Cerebellum (tissue), 4 donors: ENCODE measurements at places on chromosomes 4 and X. TPM values are rescaled to one million over a fixed set of nuclear protein-coding genes. Genes with fewer than 3 reads are reported as not detected.

The CT55 gene
- not detected for total RNA-seq

- DNase-seq = no peak
Measured at GRCh38 chr4:82248903-82249632, 124.7 kb downstream of the HNRNPD start.

- no peak for DNase-seq
Measured at GRCh38 chrX:107851215-107851614, 25.5 kb downstream of the MID2 start.

- DNase-seq = no peak
Measured at GRCh38 chr4:138611017-138611416, 368.9 kb upstream of the SLC7A11 start.

The DBET gene
- total RNA-seq = not detected

GRCh38 chr4:7500404-7500803, 65.7 kb upstream of the PSAPL1 start:
- no peak for DNase-seq

DNA sequence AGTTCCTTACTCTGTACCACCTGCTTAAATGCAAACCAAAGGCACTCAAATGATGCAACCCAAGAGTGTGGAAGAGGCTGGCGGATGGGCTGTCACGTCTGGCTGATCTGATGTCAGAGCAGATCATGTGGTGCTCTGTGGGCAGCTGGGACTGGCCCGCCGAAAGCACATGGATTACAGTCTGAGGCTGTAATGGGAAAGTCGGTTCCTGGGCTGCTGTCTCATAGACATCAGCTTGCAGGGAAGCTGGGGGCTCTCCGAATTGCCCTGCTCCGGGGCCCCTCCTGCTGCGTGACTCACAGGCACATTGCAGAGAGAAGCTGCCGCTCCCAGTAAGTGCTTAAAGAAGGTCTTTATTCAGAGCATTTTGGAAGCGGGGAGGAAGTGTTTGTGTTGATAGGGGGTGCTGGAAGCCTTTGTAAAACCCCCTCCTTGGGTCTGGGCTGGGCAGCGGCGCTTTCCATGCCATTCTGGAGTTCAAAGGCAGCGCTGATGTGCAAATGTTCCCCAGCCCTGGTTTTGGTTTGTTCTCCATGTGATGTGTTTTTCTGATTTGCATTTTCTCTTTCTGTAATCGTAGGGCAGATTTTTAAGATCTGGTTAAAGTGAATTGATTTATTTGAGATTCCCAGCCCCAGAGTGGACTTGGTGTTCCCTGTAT, 181.1 kb downstream of the LARP7 start:
- peak; percentile 61 for DNase-seq

- DNase-seq = no peak
Measured at GRCh38 chr4:186150926-186151325, 40.4 kb upstream of the CYP4V2 start.

GRCh38 chr4:4268776-4269175, 20.8 kb upstream of the TMEM128 start:
- DNase-seq = no peak

DNA sequence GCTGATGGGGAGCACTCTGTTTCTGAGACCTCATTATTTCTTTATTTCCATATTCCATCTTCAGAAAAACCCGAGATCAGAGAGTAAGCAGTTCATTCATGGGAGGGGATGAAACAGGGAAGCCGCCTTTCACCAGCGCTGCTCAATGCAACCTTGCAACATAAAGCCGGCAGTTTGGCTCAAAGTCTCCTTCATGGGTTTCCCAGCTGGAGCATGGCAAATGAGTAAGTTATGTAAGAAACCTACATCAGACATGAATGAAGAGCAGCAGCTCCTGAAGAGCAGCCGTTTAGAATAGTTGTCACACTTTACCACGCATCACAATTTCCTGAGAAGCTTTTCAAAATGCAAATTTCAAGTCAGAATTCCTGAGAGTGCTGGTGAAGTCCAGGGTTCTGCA, 578.8 kb downstream of the FSTL5 start:
- peak; percentile 24 for DNase-seq

DNA sequence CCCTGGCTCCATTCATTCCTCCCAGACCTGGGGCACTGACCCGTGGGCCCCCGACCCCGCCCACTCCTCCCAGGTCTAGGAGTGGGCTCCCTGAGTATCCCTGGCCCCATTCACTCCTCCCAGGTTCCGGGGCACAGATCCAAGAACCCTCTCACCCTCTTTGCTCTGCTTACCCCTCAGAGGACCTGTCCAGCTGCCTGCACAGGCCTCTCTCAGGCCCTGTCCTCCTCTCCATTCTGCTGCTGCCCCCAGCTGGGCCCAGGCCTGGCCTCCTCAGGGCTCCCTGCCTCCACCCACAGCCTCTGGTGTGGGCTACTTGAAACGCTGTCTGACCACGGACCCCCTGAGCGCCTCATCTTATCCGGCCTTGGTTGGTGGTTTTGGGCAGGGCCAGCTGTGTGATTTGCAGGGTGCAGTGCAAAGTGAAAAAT, 217.7 kb upstream of the PSAPL1 start:
- no peak for DNase-seq

DNA sequence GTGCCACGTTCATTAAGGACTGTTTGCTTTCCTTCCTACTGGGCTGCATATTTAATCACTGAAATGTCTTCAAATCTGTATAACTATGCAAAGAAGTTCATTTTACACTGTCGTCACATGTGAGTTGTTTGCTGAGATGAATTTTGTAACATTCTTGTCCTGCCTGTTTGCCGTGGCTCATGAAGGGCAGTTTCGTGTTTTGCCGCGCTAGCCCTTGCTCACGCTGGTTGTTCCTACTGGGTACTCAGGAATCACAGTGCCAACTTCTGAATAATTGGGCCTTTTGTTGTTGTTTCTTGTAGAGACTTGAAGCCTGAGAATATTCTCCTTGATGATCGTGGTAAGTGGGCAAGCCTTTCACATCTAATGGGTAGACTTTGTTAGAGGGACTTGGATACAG, 52.2 kb downstream of the HTT-AS start:
- DNase-seq = no peak

- DNase-seq = no peak
Measured at GRCh38 chr4:113026556-113026955, 22.9 kb upstream of the ANK2 start.

GRCh38 chr4:135804785-135805184, 1603.2 kb upstream of the PABPC4L start:
- no peak for DNase-seq

DNA sequence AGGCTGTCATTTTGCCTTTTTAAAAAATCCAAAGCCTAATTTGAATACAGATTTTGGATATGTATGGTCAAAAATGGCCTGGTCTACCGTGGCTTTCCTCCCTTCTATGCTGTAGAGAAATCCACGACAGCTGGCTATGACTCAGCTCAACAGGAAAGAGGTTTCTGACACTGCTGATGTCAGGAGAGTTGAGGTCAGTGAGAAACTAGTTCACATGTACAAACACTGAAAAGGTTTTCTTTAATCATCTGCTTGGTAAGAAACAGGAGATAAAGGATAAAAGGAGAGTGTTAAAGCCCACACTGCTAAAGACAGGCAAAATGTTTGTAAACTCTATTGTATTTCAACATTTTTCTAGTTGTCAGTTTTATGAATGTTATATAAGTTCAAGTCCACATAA, 113.9 kb downstream of the NYX start:
- no peak for DNase-seq

The TRMT10A gene
- 7.2 TPM for total RNA-seq

The NPNT gene
- 2.0 TPM for total RNA-seq

GRCh38 chr4:25180524-25181131, 20.4 kb upstream of the SEPSECS start:
- no peak for DNase-seq

DNA sequence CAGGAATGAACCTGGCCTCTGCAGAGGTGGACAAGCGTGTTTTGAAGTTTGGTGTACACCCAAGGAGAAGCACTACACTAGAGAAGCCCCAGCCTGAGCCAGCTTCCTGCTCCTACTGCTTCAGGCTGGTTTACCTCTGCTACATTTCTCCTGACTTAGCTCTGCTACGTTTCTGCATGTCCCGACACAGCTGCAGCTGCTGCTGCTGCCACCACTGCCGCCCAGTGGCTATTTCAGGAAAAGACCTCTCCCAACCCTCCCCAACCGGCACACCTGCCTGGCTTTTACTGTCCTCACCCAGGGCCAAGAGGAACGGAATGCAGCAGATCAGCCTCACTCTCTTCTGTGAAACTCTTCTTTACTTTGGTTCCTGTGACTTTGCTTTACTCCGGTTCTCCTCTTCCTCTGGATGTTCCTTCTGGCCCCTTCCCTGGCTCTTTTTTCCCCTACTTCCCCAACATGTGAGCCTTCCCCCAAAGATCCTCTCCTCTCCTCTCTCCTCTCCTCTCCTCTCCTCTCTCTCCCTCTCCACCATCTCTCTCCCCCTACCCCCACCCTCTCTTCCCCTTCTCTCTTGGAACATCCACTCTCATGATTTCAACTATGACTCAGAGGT, 3.1 kb upstream of the P2RY4 start:
- DNase-seq = no peak

DNA sequence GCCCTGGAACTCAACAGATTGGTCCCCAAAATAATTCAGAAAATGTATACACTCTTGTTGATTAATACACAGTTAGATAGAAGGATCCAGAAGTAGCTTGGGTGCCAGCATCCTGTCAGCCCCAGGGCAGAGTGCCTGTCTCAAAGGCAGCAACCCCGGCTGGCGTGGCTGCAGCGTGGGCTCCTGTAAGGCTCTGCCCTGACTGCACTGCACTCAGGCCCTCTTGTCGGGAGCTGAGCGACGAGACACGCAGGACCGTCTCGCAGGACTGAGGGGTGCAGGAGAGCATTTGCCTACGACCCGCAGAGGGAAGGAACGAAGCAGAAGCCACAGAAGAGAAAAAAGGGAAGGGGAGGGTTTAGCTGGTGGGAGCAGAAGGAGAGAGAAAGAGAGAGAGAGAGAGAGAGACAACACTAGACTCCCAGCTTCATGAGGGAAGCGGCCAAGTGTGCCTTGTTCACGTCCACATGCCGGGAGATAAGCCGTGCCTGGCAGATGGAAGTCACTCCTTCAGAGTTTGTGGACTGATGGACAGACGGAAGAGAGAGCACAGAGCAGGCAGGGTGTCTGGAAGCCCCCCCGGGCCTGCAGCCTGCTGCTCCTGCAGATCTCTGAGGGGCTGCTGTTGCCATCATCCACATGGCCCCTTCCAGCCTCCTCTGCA, 38.7 kb upstream of the HELT start:
- no peak for DNase-seq

GRCh38 chr4:6426571-6427438, 45.6 kb downstream of the PPP2R2C start:
- DNase-seq = no peak

DNA sequence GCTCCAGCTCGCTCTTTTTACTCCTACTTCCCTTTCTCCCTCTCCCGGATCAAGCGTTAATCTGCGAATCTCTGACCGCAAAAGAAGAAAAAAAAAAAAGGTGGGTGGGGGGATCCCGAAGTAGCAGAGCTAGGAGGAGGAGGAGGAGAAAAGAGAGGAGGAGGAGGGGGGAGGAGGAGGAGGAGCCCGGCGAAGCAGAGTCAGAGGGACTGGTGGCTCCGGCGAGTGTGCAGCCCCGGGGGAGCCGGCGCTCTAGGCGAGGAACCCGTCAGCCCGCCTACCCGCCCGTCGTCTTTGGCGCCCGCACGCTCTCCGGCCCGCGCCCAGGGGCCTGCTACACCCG, at the start of gene NHSL2:
Gene NHSL2, plus strand, starts transcription at position 203 of the 343 bp plus-strand sequence.
- DNase-seq = peak; percentile 31

DNA sequence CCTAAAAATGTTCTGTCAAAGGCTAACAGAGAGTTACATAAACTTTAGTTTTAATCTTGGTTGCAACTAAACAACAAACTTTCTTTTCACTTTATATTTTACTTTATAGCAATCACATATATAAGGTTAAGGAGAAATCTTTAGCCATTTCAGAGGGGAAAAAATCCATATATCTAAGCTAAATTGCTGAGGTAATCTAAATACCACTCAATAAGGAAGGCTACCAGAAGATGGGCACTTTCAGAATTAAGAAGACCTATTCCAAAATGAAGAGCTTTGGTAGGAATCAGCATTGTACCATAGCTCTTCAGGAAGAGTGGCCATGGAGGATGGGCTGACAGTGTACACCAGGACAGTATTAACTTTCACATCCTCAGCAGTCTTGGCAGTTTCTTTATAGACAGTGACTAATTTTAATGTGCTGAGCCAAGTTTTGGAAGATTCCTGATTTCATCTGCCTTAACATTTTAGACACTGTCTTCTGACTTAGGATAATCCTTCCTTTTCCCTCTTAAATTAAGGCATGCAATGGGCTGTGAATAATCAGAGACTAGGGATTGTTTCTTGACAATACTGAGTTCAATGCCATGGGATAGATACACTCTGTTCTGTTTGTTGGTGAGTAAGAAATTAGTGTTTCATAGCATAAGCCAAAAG, 7.1 kb downstream of the FAT4 start:
- no peak for DNase-seq

DNA sequence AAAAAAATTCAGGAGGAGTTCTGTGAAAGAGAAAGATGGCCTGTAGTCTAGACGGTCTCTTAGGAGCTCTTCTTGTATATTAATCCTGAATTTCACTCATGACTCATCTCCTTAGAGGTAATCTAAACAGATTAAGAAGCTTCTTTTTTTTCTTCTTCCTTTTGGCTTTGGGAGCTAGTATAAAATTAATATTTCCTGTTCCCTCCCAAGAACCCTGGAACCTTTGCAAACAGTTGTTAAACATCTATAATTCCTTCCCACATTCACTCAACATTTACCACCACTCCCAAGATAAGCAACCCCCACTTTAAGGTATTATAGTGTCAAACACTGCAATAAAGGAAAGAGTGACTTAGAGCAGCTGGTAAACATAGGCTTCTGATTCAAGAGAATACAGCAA, 146.4 kb upstream of the EDNRA start:
- DNase-seq = no peak

The GK gene
- total RNA-seq = 13.8 TPM

GRCh38 chrX:14497184-14497666, 32.1 kb upstream of the GLRA2 start:
- no peak for DNase-seq

- no peak for DNase-seq
Measured at GRCh38 chrX:125094901-125095300, 224.8 kb upstream of the TEX13C start.
